ENCODE measurements at places on chromosomes 2 and 18. TPM values are rescaled to one million over a fixed set of nuclear protein-coding genes. Genes with fewer than 3 reads are reported as not detected.

DNA sequence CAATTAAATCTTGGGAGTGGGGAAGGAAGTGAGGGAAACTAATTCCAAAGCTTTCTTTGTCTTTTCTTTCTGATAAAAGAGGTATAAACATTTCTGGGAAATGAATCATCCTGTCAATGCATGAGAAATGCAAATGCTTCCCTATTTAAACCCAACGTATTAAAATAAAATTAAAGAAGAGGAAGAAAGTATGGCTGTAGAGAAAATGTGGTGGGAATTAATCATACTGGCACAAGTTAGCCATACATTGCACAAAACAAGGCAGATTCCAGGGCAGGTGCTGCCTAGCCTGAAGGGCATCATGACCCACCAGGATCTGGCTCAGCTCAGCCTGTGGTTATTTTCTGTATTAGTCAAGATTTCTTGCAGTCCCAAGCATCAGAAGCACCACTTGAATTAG, 338.0 kb downstream of the NYAP2 start:
- no peak for DNase-seq

DNA sequence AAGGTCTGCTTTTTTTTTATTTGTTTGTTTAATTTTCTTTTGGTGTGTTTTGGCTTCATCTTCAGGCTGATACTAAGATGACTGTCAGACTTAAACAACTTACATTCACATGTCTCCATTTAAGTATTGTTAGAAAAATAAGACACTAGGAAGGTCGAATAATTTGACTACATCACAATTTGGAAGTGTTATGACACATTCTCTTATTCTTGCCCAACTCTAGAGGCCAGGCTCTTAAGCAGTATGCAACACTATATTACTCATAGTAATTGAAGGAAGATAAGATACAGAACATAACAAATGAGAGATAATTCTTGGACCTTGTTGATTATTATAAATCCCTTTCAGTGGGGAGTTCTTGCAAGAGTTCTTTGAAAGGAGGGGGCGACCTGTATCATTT, 295.3 kb upstream of the COL3A1 start:
- no peak for DNase-seq

DNA sequence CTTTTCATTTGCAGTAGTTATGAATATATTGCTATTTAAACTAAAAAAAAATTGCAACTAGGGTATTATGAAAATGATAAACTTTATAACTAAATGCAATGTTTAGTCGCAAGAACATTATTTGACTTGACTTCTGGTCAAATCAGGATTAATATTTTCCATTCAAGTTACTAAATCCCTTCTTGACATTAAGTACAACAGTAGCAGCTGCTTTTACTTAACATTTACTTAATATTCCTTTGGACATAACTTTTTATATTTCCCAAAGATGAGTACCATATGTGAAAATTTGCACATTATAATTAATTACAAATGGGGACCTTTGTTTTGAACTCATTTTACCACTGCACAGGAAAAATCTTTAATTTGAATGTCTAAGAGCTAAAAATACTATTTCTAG, 74.0 kb downstream of the PMS1 start:
- no peak for DNase-seq

DNA sequence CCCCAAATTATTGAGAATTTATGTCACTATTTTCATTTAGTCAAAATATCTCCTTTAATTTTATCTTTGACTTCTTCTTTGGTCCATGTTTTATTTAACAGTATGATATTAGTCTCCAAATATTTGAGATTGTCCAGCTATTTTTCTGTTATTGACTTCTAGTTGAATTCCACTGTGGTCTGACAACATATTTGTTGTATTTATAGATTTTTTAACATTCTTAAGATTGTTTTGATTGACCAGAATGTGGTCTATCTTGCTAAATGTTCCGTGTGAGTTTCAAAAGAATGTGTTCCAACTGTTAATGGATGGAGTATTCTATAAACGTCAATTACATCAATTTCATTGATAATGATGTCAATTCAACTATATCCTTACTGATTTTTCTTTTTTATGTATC, 1452.1 kb downstream of the SUCLG1 start:
- no peak for DNase-seq

DNA sequence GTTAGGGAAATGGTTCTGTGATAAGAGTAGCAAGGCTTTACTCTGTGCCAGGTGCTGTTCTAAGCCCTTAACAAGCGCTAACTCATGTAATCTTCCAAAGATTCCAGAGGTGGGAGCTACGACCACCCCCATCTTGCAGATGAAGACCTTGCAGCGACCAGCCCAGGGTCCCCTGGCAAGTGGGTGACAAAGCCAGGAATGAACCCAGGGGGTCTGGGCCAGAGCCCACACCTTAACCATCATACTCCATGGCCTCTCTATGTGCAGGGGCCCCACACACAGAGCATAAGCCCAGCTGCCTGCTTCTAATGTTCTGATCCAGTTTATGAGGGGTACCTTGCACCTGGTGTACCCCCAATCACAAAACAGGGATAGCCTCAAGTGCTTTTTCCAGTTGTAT, 105.3 kb downstream of the ZBTB7C start:
- no peak for DNase-seq

DNA sequence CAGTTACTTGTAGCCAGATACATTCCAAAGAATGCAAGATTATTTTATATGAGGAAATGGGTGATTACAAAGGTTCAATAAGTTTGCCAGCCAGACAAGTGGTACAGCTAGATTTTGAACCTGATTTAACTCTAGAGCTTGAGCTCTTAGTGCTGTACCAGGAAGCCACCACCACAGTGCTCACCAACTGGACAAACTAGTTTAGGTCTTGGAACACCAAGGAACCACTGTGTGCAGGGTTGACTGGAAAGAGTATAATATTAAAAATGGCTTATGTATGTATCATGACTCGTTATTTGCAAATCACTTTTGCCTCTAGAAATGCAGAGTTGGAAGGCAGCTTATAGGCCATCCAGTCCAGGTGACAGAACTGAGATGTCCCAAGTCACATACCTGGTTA, 177.2 kb downstream of the TXNL1 start:
- DNase-seq, result no peak

- no peak for DNase-seq
These were observed 144.9 kb downstream of the ACTR3 start for GRCh38 chr2:114034742-114035141.

DNA sequence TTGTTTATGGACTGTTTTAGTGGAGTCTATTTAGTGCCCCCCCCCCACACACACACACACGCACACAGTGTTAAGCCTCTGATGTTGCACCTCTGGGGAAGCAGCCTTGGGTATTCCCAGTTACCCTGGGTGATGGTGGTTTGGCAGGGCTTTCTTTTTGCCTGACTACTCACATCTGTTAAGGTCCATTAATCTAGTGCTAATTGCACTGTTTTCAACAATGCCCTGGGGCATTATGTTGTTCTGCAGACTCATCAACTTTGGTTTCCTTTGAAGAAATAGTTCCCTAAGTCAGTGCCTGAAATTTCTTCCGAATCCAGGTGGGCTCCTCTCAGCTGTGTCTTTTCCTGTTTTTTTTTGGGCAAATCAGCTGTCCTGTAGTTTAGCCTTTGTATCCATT, 34.7 kb downstream of the SPOPL start:
- no peak for DNase-seq

DNA sequence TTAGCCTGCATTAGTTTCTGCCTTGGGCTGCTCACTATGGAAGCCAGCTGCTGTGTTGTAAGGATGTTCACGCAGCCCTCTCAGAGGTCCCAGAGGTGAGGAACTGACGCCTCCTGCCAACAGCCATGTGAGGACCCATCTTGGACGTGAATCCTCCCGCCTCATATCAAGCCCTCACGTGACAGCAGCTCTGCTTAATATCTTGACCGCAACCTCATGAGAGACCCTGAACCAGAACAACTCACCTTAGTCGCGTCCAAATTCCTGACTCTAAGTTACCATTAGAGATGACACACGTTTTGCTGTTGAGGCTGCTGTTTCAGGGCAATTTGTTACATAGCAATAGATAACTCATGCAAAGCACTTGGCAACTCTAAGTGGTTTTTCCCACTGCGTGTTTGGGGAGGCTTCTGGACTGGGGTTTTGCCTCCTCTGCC, 97.7 kb downstream of the TMEM17 start:
- no peak for DNase-seq

- no peak for DNase-seq
These were observed 132.1 kb upstream of the EPC2 start for GRCh38 chr2:148512501-148512900.

DNA sequence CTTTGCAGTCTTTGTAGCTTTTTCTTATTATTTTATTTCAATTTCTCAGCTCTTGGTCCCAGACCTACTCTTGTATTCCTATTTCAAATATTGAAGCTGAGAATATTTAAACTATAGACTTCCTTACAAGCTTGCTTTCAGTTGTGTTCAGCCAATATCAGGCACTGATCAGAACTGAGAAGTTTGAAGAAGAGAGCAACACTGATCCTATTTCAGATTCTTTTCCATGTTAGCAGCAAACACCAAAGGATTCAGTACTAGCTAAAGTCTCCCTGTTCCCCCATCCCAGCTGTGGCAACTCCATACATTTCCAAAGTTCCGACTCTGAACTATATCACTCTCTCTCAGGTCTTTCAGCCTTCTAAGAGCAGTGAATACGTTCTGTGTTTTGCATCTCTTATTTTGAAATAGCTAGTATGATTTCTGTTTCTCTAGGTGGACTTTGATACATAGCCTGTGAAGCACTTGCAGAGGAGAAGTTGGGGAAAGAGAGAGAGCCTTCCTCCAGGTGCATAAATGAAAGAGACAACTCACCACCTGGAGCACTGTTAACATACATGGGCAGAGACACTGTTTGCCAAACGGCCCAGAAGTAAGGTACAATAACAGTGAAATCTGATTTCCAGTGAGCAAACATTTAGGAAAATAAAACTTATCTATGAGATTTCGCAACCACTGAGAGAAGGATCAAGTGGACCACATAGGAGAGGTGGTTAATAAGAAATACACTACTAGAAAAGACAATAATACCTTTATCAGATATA, 135.0 kb upstream of the ZNF804A start:
- DNase-seq, result no peak

GRCh38 chr2:63012541-63012940, 38.1 kb upstream of the OTX1 start:
- DNase-seq, result no peak

Gene CYTIP
- total RNA-seq, result 425 TPM

Gene SERPINB12
- not detected for total RNA-seq

Gene CAPN14
- total RNA-seq, result 0.08 TPM

Gene DCTN1
- 53.7 TPM for total RNA-seq

Gene ERBB4
- total RNA-seq, result not detected
